ENCODE measurements at places on chromosomes 2 and 18.

DNA sequence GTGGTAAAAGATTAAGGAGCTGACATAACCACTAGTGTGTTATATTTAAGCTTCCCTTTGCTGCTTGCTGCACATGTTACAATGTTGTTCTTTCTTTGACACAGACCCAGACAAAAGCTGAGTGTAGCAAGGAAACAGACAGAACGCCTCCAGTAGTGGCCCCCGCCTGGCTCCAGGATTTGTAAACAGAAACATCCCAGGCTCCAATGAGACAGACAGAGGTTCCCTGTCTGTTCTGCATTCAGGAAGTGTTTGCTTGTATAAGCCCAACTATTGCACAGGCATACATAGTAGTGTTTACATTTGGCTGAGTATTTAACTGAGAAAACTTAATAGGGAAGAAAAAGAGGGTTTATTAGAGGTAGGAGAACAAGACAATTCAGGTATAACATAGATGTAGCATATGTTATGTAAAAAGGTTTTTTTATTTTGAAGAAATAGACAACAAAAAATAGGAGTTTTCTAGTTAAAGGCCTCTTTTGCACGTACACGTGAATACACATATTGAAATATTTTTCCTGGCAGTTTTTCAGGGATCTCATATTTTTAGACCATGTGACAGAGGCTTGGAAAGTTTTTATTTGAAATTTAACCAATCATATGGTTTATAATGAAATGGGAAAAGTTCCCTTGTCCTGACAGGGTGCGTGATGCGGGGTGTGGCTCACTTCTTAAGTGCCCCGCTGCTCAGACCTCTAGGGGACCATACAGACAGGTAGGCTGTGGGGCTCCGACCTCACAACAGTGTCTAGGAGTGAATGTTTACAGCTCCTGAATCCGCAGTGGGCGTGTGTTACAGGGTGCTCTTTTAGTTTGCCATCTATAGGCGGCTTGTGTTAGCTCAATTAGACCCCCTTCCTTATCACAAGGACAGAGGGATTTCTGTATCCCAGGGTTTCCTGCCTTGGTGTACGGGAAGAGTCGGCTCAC, 118.4 kb downstream of the BMPR2 start:
- no peak for ATAC-seq

- ATAC-seq = no peak
Measured at GRCh38 chr2:224104668-224105386, 65.7 kb upstream of the SERPINE2 start.

DNA sequence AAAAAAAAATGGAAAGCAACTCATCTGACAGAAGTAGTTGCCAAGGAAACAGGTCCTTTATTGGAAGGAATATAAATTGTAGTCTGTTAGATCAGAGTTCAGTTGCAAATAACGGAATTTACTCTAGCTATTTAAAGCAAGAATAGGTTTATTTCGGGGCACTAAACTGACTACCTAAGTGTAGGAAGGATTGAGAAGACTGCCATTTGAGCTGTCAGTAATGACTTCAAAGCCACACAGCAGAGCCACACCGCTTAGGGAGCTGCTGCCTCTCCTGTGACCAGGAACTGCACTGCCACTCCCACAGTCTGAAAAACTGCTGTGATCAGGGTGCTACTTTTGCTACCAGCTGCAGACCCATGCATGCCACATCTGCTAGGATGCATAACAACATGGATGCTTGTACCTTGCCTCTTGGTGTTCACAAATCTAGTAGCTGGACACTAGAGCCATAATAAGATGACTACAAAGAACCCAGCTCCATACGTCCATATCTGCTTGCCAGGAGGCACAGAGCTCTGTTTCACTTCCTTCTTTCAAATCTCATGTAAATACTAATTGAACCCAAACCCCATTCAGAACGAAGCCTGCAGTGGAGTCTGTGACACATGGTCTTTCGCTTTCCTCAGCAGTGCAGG, 2.2 kb downstream of the DSG2 start:
- no peak for ATAC-seq

GRCh38 chr2:22035361-22035830, 911.6 kb downstream of the TDRD15 start:
- ATAC-seq = no peak

GRCh38 chr2:235432741-235433520, 60.9 kb upstream of the AGAP1 start:
- ATAC-seq = peak; percentile 31

DNA sequence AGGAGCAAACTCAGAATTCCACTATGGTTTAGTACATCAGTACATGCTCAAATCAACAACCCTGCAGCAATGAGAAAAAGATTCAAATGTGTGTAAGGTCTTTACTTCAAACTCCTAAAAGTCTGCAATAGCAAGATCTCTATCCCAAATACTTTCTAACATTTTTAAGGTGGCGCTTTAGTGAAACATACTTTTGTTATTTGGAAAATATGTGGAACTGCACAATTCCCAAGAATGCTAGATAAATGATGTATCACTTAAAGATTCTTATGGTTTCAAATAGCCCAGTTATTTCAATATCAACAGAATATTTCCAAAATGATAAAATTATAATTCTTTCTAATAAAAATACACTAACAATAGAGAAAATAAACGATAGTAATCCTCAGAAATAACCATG, 227.6 kb upstream of the SMAD7 start:
- no peak for ATAC-seq

- ATAC-seq = no peak
Measured at GRCh38 chr2:32452338-32453064, 95.7 kb downstream of the BIRC6 start.

- ATAC-seq = no peak
Measured at GRCh38 chr18:58669731-58670378, 1.4 kb upstream of the MALT1 start.

DNA sequence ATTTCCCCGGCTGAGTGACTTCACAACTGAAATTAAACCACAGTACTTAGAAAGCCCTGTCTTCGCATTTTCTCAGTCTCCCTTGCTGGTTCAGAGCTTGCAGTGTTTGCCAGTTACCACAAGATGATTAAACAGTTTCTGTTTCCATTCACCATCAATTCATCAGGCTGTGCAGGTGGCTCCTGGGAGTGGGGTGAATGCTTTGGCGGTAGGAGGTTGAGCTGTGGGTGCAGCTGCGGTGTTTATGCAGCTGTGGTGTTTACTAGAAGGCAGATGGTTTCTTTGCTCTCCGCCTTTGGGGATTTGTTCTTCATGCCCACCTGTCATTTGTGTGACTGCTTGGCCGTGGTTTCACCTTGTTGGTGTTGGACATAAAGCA, 16.1 kb downstream of the ACOXL start:
- no peak for ATAC-seq

DNA sequence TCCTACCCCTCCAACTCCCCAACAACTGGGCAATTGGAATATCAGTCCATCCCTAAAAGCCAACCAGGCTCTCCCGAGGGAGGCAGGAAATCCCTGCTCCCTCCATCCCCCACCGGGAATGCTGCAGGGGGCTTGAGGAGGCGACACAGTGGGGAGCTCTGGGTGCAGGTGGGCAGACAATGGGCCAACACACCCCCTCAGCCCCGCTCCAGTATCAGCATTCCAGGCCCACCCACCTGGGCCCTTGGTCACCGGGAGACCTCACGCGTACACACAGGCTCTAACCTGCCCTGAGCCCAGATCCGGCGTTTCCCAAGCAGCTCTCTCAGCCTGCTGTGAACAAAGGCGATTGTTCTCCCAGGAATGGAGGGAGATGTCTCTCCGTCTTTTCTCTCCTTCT, 37.6 kb upstream of the FZD7 start:
- ATAC-seq = no peak

- no peak for ATAC-seq
Measured at GRCh38 chr2:200068642-200069041, 113.3 kb downstream of the MAIP1 start.

DNA sequence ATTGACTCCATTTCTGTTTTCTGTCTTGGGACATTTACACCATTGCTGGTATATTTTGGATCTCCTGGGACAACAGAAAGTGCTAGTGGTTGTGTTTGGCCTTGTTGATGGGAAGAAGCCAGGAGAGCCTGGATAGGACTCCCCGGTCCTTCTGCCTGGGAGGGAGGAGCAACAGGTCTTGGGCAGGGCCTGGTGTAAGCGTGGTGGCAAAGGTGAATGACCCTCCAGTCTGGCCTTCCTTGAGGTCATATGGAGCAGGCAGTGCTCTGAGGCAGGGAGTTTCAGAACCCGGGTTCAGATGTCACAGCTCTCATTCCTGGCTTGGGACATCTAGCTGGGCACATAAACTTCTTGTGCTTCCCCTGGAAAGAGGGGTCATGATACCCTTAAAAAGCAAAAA, 56.0 kb upstream of the RBM44 start:
- ATAC-seq = no peak

DNA sequence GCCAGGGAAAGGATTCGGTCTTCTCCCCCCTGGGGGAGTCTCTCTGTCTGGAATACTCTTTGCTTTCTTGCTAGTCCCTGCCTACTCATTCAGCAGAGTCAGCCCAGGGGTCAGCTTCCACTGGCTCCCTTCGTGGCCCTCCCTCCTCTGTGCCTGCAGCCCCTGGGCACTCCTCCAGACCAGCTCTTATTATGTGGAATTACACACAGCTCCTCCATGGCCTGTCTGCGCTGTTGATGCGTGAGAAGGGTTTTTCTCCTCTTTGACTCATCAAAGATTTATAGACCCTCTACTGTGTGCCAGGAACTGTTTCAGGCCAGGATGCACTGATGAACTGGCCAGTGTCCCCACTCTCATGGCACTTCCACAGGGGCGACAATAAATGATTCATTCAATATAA, 44.4 kb downstream of the ST8SIA5 start:
- no peak for ATAC-seq

DNA sequence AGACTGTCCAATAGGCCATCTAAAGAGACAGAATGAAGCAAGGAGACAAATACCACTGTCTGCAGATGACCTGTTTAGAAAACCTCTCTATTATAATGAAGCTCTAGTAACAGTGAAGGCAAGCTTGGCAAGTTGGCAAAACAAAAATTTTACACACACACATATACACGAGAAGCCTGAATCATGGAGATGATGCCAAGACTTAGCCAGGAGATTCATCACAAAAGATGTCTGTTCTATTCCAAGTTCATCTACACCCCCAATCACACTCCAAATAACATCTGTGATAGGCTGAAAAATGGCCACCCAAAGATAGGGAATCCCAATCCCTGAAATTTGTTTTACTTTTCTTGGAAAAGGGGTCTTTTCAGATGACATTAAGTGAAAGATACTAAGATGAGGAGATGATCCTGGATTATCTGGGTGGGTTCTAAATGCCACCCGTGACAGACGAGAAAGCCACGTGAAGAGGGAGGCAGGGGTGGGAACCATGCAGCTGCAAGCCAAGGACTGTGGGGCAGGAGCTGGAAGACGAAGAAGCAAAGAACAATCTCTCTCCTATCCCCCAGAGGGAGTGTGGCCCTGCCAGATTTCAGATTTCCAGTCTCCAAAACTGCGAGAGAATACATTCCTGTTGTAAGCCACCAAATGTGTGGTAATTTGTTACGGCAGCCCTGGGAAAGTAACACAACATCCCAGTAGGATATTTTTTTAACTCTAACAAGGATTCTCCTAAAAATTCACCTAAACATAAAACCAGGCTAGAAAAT, 20.0 kb downstream of the HDLBP start:
- ATAC-seq = no peak

- ATAC-seq = no peak
Measured at GRCh38 chr2:43080571-43081021, 145.8 kb downstream of the ZFP36L2 start.

DNA sequence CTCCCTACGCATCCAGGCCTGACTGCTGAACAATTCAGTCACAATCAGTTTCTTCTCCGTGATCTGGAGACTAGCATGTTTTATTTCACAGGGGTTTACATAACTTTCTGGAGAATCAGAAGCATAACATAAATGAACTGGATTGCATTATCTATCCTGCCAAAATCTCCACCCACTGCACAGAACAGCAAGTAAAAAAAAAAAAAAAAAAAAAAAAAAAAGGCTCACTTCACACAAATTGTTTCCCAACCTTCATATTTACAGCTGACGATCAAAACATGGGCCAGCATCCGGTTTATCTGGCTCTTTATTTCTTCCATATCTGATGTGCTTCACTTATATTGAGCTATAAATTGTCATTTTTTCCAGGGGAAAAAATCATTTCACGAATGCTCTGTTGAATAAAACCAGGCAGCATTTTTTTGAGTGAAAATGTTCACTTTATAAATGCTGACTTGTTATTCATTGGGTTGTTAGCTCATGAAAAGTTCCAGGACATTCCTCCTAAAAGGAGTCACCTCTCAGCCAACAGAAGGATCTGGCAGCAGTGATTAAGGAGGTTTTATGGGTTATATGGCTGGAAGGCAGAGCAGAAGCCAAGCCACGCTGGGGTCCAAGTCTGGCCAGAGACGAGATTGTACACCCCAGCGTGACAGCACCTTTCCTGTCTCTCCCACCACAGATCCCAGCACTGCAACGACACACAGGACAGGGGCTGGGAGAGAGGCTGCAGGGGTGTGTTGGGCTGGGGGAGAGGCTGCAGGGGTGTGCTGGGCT, 51.2 kb upstream of the GLI2 start:
- no peak for ATAC-seq

GRCh38 chr2:242031481-242032019, 162.0 kb downstream of the RTP5 start:
- ATAC-seq = no peak

- no peak for ATAC-seq
Measured at GRCh38 chr2:16218625-16219024, 278.3 kb downstream of the MYCN start.

DNA sequence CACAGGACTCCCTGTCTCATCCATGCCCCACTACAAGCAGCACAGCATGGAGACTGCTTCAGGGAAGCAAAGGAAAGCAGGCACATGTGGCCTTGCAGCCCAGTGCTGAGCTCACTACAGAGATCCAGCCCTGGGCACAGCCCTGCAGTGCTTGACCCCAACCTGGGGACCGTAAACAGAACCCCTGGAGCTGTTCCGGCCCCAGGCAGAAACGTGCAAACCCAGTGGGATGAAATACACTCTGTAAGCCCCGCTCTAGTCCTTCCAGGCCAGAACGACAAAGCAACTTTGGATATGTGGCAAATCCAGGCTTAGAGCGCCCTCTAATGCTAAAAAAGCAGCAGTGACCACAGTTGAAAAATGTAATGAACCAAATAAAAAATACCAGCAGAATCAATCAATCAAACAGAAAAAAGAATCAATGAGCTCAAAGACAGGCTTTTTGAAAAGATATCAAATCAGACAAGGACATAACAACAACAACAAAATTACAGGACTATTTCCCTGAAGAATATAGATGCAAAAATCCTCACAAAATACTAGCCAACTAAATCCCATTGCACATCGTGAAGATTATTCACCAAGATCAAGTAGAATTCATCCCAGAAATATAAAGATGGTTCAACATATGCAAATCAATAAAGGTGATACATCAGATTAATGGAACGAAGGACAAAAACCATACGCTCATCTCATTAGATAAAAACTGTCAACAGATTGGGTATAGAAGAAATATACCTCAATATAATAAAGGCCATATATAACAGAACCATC, 45.6 kb downstream of the ZNF519 start:
- no peak for ATAC-seq

GRCh38 chr2:14517731-14518130, 114.8 kb upstream of the LRATD1 start:
- ATAC-seq = no peak
